ENCODE measurements at places on chromosomes 3 and 15.

- no peak for DNase-seq
Observed at GRCh38 chr3:152586974-152587373, 248.0 kb upstream of the P2RY1 start.

DNA sequence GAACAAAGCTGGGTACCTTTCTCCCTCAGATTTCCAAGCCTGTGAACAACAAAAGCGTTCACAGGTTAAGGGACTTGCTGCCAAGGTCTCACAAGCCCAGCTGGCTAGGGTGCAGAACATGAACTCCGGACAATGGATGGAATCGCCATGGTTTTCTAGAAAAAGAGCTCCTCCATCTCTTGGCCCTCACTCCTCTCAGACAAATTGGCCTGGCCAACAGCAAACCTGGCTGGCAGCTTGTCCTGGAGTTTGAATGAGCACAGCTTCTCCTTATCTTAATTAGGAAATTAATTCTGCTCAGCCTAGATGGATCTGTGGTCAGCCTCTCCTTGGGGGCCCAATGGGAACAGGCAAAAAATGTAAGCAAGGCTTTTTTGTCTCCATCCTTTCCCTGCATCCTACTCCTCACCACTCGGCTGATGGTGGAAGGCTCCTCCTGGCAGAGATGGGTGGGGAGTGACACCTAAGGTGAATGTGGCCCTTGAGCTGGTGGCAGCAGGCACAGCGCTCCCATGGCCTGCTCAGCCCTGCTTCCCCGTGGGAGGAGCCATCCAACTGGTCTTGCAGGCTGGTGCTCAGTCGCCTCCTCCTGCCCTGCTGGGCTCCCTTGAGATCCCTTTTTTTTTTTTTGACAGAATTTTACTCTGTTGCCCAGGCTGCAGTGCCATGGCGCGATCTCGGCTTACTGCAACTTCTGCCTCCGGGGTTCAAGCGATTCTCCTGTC lies 5.8 kb downstream of the KLHL25 start:
- DNase-seq: no peak

DNA sequence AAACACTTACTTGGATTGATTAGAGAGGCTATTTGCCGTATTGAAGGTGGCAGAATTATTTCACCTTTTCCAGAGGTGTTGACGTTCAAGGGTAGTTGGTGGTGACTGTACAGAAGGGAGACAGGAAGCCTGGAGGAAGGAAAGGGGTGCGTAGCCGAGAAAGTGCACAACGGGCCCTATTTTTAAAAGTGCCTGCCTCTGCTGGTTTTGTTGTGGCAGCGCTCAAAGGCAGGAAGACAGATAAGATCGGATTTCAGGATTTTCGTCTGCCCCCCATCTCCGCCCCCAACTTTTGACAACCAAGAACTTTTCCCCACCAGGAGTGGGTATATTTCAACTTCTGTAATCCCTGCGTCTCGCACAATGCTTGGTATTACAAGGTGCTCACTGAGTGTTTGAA lies 38.5 kb downstream of the SMAD3 start:
- DNase-seq: peak; percentile 53

- no peak for DNase-seq
Observed at GRCh38 chr15:66573719-66574595, 8.2 kb upstream of the LCTL start.

GRCh38 chr3:150161011-150161410 lies 190.3 kb upstream of the PFN2 start:
- no peak for DNase-seq

- peak; percentile 67 for DNase-seq
Observed at GRCh38 chr15:43903864-43904290, 77.1 kb downstream of the WDR76 start.

GRCh38 chr3:8835385-8835784 lies 66.0 kb upstream of the OXTR start:
- no peak for DNase-seq

- DNase-seq: no peak
Observed at GRCh38 chr15:36251450-36251849, 328.0 kb upstream of the CDIN1 start.

DNA sequence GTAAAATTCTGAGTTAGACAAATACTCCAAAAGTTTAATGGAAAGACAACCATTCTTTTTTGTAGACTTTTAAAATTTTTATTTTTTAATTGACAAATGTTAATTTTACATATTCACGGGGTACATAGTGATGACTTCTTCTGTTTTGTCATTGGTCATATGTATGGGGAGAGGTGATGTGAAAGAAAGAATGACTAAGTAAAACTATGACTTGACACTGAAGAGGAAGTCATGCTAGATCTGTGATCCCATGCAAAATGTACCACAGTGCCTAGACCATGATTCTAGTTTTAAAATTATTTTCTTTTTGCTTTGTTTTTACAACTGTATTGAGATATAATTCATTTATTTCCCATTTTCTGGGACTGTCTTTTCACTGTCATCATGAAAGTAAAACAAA lies 281.6 kb downstream of the MBNL1 start:
- DNase-seq: no peak

All from activated CD4-positive, alpha-beta T cell treated with anti-CD3 and anti-CD28 coated beads, Interleukin-2, amount 10 ng/mL, durations not matched to agents 7 days and 5 days (primary cell).